B cell (primary cell): ENCODE measurements at places on chromosomes 3 and 15.

GRCh38 chr15:69780981-69781380 lies 316.7 kb downstream of the TLE3 start:
- no peak for DNase-seq

- DNase-seq: no peak
These were observed 49.5 kb downstream of the MCF2L2 start for GRCh38 chr3:183378951-183379350.

- no peak for DNase-seq
These were observed 28.8 kb downstream of the EAF2 start for GRCh38 chr3:121863801-121864200.

- no peak for DNase-seq
These were observed 11.4 kb upstream of the C3orf20 start for GRCh38 chr3:14663396-14664135.

GRCh38 chr15:41585127-41586047 lies 26.4 kb downstream of the TYRO3 start:
- DNase-seq: peak; percentile 59

DNA sequence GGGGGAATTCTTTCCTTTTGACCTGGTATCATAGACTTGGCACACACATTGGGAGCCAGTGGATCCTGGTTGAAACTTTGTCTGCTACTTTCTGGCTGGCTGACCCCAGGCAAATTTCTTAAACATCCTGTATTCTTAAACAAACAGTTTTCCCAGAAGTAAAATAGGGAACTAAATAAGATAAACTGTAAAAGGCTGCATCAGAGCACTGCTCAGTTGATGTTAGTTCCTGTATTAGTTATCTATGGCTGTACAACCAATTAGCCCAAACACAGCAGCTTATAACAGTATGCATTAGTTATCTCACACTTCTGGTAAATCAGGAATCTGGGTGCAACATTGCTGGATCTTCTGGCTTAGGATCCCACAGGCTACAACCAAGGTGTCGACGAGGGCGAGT lies 73.1 kb upstream of the SLCO3A1 start:
- DNase-seq: no peak

GRCh38 chr3:126024049-126024854 lies 55.3 kb downstream of the ROPN1B start:
- DNase-seq: no peak

GRCh38 chr3:14765576-14766427 lies 53.0 kb upstream of the FGD5 start:
- DNase-seq: no peak

DNA sequence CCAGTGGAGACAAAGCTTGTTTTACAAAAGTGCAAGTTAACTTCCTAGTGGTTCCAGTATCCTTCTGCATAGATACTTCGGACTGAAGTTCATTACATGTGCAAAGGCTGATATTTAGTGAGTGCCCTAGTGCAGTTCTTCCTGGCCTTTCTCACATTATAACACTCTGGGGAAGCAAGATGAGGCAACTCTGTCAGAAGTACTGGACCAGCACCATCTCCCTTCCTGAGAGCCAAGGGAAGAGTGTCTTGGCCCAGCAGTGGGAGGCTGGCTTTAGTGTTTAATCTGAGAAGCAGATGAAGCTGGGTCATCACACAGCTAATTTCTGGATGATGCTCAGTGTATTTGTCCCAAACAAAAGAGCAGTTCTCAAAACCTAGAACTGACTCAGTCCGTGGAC lies 397.7 kb downstream of the CACNA2D3 start:
- DNase-seq: no peak
